ENCODE measurements at places on chromosomes 12 and 14.

DNA sequence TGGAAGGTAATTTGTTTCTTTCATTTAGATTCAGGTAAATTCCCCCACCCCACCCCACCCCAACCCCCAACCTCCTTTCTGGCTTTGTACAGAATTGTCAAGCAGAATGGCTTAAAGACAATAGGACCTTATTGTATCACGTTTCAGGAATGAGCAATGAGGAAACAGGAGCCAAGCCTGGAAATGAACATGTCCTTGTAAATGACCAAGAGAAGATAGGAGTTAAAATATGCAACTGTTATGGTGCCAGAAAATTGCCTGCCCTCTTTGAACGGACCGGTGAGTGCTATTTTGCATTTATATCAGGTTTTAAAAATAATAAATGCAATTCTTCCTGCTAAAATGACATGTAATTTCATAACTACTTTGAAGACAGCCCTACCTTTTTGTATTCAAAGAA, 141.6 kb upstream of the PELI2 start:
- DNase-seq, result no peak

GRCh38 chr14:50344876-50345563, 32.9 kb downstream of the DMAC2L start:
- no peak for DNase-seq

DNA sequence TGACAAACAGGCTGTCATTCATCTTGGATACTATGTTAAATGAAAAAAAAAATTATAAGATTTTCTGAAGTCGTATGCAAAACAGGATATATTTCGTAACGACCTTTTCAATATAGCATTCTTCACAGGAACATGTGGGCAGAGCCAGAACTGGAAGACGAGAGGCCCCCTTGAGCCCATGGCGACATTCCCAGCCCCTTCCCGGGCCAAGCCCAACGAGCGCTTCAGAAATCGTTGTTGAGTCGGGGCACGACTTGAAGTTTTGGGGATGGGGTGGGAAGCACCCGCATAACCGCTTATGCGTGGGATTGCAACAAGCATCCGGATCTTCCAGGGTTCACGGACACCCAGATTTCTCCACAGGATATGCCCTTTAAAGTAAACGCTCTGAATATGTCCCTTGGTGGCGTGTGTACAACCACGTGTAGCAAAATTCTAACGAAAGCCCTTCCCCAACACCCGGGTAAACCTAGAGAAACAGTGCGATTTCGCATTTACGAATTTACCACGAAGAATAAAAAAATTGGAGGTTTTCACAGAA, 736 bp downstream of the C14orf39 start:
- DNase-seq, result no peak

DNA sequence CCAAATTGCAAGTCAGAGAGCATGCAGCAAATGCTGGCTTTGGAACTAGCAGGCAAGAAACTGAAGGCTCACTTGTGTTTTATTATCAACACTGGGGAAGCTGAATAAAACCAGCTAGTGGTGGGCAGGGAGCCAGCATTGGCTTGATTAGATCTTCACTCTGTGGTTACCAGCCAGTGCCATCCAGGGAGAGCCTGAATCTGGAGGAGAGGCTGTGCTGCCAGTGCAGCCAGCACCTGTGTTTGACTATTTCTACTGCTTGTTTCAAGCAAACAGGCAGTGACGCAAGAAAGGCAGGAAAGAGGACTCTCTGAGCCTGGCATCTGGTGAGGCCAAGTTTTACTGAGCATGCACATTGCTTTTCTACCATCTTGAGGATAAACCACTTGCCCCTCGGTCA, 247.0 kb downstream of the PHLDA1 start:
- DNase-seq, result no peak

- no peak for DNase-seq
Measured at GRCh38 chr14:53955229-53955556, 1.4 kb downstream of the BMP4 start.

DNA sequence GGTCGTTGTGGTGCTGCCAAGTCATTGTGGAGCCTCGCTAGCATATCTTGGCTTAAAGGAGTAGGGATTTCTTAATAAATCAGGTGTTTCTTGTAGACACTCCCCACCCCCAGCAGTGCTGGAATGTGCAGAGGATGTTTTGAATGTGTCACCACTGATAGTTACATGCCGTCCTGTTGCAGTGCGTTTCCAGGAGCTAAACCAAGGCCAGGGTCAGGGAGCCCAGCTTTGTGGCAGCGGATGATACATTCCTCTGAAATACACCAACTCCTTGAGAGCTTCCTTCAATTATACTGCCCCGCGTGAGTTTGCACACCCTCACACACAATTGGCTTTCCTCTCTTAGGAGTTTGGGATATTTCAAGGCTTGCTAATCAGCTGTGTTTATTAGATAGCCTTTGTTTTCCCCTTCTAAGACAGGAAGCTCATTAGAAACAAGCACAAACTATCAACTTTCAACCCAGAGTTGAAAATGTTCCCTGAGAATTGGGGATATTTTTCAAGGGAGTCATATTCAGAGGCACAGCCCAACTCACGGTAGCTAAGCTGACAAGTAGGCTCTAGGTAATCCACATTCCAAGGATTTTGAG, 154.9 kb downstream of the C12orf75 start:
- DNase-seq, result no peak

- no peak for DNase-seq
Measured at GRCh38 chr12:132133952-132134652, 10.0 kb downstream of the DDX51 start.

DNA sequence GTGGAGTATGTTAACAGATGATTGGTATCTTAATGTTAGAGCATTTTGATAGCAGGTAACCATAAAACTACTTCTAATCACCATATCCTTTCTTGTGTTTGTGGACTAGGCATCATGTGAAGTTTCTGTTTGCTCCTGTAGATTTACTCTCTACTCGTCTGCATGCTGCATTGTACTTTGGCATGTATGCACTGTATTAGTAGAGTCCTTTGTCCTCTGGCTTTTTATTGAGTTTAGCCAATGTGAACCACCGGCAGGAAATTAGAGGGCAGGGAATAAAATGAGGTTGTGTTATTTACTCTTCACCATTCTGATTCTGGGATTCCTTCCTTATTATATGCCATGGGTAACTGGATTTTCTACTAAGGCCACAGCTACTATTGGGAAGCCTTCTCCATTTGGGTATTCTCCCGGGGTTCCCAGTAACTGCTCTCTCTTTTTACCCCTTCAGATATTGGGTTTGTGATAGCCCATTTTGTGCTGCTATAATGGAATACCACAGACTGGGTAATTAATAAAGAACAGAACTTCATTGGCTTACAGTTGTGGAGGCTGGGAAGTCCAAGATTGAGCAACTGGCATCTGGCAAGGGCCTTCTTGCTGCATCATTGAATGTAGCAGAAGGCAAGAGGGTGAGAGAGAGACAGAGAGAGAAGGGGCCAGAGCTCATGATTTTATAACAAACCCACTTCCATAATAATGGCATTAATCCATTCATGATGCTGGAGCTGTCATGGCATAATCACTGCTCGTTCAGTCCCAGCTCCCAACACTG, 22.4 kb downstream of the FAM177A1 start:
- no peak for DNase-seq

- DNase-seq, result no peak
Measured at GRCh38 chr14:37593511-37594237, 1.4 kb downstream of the FOXA1 start.

DNA sequence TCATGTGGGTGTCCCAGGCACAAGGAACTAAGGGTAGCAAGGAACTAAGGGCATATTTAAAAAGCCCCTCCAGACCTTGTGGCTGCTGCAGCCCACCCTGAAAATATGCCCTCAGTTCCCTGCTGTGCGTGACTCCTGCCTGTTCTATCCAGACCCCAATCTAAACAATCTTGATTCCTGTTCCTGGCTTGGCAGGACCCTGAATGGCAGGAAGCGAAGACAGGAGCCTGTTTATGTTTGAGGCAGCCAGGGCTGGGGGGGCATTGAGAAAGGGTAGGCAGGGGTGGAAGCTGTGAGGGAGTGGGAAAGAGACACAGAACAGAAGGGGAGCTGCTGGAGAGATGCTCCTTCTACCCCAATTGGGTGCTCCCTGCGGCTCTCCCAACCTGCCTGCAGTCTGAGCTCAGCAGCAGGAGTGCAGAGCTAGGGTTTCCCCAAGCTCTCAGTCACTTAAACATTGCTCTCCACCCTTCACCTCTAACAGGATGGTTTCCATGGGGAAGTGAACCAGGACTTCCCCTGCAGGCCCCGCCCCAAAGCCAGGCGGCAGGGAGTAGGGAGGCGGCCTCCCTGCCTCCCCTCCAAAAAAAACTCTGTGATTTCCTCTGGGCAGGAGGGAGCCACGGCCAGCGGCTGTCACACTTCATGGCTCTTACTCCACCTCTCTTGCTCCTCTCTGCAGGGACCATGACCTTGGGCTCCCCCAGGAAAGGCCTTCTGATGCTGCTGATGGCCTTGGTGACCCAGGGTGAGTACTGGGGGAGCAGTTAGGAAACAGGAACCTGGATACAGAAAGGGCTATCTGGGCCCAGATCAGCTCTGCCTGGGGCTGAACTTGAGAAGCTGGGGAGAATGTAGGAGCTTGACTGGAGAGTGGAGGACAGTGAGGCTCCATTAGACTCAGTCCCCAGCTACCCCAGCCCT, 4.7 kb downstream of the ACVRL1 start:
- DNase-seq, result no peak

- no peak for DNase-seq
Measured at GRCh38 chr12:11497995-11498394, 102.6 kb upstream of the PRB2 start.

Data from stimulated activated CD8-positive, alpha-beta memory T cell treated with anti-CD3 and anti-CD28 coated beads, Interleukin-4, amount 100 ng/mL, for 4 hours (primary cell).